Activated T-cell treated with anti-CD3 and anti-CD28 coated beads for 48 hours (primary cell): ENCODE measurements at places on chromosomes 7 and 10.

- DNase-seq, result no peak
These were observed 18.0 kb downstream of the DNAJC1 start for GRCh38 chr10:21985541-21985940.

- no peak for DNase-seq
These were observed 8.5 kb upstream of the MRPS33 start for GRCh38 chr7:141023295-141023694.

- DNase-seq, result no peak
These were observed 5.5 kb downstream of the ACTA2 start for GRCh38 chr10:88946965-88947590.

DNA sequence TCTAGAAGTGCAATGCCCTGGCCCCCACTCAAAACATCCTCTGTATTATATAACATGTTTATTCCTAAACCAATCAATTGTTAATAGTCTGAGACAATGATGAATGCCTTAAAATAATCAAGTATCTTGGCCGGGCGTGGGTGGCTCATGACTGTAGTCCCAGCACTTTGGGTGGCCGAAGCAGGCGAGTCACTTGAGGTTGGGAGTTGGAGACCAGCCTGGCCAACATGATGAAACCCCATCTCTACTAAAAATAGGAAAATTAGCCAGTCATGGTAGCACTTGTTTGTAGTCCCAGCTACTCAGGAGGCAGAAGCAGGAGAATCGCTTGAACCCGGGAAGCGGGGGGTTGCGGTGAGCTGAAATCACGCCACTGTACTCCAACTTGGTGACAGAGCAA is 29.4 kb upstream of the CACNA2D1 start:
- DNase-seq, result no peak

GRCh38 chr10:33509231-33509831 is 174.9 kb upstream of the NRP1 start:
- DNase-seq, result peak; percentile 13

DNA sequence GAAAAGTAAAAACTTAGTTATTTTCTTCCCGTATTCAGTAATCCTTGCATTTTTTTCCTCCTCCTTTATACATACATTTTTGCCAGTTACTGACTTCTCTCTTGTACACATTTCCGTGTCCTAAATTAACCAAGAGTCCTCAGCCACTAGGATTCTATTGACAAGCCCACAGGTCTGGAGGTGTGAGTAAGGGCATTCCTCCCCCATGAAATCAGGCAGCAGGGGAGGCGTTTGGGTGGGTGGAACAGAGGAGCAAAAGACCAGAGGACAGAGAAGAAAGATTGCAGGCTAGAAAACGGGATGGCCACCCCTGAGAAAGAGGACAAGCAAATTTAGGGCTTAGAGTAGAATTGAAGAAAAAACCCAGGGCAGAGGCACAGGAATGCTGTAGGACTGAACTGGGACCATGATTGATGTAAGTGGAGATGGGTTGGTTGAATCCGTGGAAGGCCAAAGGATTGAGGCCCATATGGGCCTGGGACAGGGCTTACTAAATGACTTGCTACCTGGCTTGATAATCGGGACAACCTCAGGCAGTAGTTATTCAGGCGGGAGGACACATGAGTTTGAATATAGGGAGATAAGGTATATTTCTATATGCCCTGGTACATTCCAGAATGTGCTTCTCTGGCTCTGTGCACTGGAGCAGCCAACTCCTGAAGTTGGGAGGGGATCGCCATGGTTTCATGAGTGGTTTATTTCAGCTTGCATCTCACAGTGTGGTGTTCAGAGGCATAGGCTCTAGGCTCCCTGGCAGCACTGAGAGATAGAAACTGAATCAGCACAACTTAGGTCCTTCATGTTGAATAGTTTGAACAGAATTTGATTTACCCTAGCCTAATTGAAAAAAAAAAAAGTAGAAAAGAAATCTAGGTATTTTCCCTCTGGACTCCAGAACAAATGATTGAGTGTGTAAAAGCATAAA is 28.0 kb downstream of the IKZF1 start:
- no peak for DNase-seq

DNA sequence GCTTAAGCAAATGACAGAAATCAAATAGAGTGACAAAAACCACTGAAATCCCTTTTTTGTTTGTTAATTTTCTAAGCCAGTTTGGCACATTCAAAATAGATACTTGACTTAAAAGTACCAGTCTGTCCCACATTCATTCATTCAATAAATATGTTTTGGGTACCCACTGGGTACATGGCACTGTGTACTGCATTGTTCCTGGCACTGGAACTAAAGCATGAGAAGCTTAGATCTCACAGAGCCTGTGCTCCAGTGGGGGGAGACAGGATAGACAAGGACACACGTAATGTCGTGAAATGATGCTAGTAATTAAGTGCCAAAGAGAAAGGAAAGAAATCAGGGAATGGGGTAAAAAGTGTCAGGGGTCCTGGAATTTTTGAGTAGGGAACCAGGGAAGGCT is 13.0 kb downstream of the MTURN start:
- DNase-seq, result no peak

GRCh38 chr10:60943316-60944057 is 498 bp downstream of the RHOBTB1 start:
- no peak for DNase-seq

DNA sequence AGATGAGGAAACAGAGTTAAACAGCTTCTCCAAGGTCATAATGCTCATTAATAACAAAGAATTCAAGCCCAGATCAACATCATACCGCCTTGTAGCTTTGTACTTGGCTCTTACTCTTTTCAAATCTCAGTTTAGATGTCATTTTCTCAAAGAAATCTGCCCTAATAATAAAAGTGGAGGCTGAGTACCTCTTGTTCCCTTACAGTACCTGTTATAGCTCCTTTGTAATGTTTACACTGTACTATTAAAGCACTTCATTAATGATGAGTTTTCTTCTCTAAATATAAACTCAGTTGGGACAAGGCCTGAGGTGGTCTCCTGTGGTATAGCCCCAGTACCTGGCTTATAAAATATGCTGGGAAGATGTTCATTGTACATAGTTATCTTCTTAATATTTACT is 7.8 kb downstream of the SMNDC1 start:
- no peak for DNase-seq

- no peak for DNase-seq
These were observed 103.3 kb downstream of the DIP2C start for GRCh38 chr10:586151-586550.

DNA sequence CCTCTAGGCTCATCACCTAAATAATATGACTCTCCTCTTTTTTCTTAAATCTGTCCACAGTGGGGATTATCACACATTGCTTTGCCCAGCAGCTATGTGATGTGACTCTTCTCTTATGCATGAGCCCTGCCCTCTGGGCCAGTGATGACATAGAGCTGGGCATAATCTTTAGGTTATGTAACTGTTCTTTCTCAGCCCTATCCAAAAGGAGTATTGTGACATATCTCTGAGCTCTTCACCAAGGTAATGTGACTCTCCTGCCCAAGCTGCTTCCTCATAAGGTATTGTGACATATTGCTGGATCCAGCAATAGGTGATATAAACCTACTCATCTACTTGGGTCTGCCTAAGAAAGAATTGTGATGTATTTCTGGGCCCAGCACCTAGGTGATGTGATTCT is 37.7 kb upstream of the ZNF107 start:
- no peak for DNase-seq

DNA sequence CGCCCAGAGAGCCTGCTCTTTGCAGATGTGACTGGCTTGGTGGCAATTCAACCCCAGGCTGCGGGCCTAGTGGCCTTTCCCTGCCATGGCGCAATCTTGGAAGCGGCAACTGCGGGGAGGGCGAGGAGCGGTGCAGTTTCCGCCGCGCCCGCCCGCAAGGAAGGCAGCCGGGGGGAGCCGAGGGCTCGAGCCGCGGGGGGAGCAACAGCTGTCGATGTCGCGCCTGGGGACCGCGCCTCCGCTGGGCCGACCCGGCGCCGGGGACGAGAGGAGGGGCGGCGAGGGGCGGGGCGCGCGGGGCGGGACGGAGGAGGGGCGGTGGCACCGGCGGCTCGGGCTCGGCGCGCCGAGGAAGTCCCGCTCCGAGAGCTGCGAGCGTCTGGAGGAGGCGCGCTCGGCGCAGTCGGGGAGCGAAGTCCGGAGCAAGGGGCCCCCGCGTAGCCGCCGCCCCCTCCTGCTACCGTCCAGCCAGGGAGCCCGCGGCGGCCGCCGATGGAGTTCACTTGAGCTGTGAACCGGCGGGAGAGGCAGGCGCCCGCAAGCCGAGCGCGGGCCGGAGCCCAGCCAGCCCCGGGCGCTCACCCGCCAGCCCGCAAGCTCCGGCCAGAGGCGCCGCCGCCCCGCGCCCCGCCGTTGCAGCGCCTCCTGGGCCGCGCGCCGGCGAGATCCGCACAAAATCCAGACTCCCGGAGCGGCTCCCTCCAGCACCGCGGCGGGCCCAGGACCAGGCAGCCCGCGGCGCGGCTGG is 438.1 kb upstream of the GALNT17 start:
- DNase-seq, result peak; percentile 38
